Thymus (tissue), 14 donors: ENCODE measurements at places on chromosomes 12 and 14. TPM values are rescaled to one million over a fixed set of nuclear protein-coding genes. Genes with fewer than 3 reads are reported as not detected.

Gene PYM1
- 39.0 TPM for total RNA-seq

Gene TTC6
- total RNA-seq = under 0.01 TPM

Gene PPP1R1A
- 0.09 TPM for total RNA-seq

Gene KRT2
- 3.6 TPM for total RNA-seq

Gene LMO3
- total RNA-seq = 12.7 TPM

Gene MMP14
- 21.2 TPM for total RNA-seq

Gene RAB15
- 6.8 TPM for total RNA-seq

Gene SAMD4A
- 1.7 TPM for total RNA-seq

Gene BMAL2
- total RNA-seq = 13.3 TPM

Gene SDR9C7
- 0.33 TPM for total RNA-seq

Gene KLHDC1
- total RNA-seq = 3.9 TPM

Gene ALX1
- 0.05 TPM for total RNA-seq

Gene CLECL1
- total RNA-seq = 4.0 TPM

Gene ESR2
- 0.52 TPM for total RNA-seq

Gene PIGH
- 20.7 TPM for total RNA-seq

Gene C12orf50
- total RNA-seq = 0.09 TPM

Gene DEGS2
- total RNA-seq = 0.38 TPM

Gene PLA2G1B
- 0.09 TPM for total RNA-seq

Gene B4GALNT3
- 3.1 TPM for total RNA-seq

Gene POTEG
- not detected for total RNA-seq

Gene DCN
- total RNA-seq = 137 TPM

Gene CLEC4A
- total RNA-seq = 11.0 TPM

Gene GNB3
- 0.14 TPM for total RNA-seq

Gene CAPZA3
- not detected for total RNA-seq

Gene CPNE8
- 5.1 TPM for total RNA-seq

Gene SYNDIG1L
- total RNA-seq = under 0.01 TPM

Gene LIN7A
- 0.76 TPM for total RNA-seq

Gene CMKLR1
- 4.4 TPM for total RNA-seq

Gene ESYT1
- 63.4 TPM for total RNA-seq

Gene VRTN
- 0.05 TPM for total RNA-seq

Gene GPR68
- 1.4 TPM for total RNA-seq

Gene FLVCR2
- total RNA-seq = 1.9 TPM
